MCF 10A (cell line): ENCODE measurements at places on chromosomes 7 and 10.

DNA sequence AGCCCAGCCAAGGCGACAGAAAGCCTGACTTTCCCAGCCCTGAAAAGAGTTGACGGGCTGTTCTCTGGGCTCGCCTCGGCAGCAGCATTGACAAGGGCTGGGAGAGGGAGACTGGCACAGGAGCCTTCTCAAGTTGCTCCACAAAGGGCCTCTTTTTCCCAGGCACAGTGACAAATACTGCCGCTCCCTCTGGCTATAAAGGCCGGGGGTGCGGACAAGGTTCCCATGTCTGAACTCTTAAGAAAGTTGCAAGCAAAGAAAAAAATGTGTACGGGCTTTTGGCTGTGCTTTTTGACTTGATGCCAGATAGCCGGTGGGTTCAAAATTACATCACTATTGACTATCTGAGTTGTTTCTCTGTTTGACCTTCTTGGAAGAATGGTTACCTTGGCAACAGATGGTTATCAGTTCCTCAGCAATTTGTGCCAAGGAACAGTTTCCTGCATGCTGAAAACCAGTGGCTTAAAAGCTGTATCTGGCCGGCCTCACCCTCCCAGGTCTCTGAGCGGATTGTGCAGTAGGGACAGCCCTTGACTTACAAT lies 115.9 kb upstream of the EEPD1 start:
- peak; percentile 97 for DNase-seq

- no peak for DNase-seq
Observed at GRCh38 chr10:63416376-63416775, 49.4 kb downstream of the JMJD1C start.

DNA sequence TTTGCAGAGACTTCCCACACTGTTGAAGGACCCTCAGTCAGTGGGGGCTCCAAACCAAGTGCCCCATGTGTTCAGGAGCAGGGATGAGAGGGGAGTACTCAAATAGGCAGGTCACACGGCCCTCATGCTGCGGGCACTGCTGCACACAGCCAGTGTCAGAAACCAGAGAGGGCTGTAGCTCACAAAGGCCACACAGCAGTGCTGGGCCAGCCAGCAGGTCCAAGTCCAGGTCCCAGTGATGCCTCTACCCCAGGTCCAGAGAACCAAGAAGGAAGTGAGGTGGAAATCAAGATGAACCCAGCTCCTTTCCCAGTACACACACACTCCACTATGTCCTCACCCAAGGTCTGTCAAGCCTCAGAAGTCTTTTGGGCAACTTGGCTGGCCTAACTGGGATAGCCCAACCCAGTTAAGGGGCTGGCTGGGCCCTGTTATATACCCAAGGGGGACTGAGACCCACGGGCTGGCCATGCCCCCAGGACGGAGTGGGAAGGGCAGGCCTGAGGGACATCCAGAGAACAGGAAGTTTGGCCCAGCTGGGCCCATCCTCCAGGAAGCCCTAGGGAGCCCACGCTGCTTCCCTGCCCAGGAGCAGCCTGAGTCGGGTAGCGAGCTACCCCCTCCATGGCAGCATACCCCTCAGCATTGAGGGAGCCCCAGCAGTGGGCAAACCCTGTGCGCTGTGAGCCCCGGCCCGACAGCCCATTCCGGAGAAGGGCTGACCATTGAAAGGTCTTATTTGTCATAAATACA lies 24.3 kb downstream of the GRID1 start:
- DNase-seq = no peak

- no peak for DNase-seq
Observed at GRCh38 chr10:122165484-122166276, 105.4 kb upstream of the BTBD16 start.

GRCh38 chr7:119283353-119283752 lies 989.6 kb upstream of the KCND2 start:
- no peak for DNase-seq

GRCh38 chr7:51256209-51256781 lies 60.3 kb downstream of the COBL start:
- no peak for DNase-seq

GRCh38 chr10:28984431-28984830 lies 304.4 kb upstream of the LYZL1 start:
- DNase-seq = peak; percentile 99

- DNase-seq = no peak
Observed at GRCh38 chr10:37865957-37866803, 8.8 kb upstream of the ZNF248 start.

GRCh38 chr10:11875494-11876281 lies 52.5 kb downstream of the PROSER2 start:
- peak; percentile 96 for DNase-seq

DNA sequence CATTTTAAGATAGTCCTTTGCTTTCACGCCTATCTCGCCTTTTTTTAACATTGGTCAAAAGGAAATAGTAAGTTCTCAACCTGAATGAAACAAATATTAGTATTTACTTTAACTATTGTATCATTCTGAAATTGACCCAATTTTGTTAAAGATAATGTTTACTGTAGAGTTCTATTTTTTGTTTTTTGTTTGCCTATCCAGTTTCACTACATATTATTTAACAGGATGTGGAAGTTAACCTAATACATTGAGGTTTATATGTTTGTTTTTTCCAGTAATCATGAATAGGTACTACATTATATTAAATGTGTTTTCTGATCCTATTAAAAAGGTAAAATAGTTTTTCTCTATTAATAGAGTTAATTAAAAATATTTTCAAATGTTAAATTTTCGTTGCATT lies 26.5 kb downstream of the ACSM6 start:
- no peak for DNase-seq

GRCh38 chr7:137882806-137883205 lies 36.0 kb upstream of the DGKI start:
- DNase-seq = peak; percentile 15

DNA sequence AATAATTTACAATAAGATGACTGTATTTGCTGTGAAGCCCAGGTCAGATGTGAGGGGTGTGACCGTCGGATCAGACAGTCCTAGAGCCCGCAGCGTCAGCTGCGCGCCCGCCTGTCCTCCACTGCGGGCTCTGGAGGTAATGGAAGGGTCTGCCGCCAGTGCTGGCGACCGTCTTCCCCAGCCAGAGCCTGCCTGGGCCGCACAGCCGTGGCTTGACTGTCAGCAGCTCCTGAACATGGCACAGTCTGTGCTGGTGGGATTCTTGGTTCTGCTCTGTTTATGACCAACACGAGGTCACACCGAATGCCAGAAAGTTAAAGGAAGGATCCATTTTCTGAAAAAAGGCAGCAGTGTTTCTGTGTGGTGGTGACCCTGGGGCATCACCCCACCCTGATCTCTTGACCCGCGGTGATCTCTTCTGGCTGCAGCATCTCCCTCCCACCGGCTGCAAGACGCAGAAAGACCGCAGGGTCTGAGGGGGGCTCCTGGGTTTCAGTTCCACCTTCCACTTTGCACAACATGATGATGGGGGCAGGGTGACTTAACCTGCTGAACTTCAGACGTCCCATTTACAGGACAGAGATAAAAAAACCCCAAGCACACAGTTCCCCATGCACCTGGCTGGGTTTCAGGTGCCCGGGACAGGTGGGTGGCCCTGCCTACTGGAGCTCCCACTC lies 103.7 kb downstream of the DNAJB6 start:
- DNase-seq = no peak

DNA sequence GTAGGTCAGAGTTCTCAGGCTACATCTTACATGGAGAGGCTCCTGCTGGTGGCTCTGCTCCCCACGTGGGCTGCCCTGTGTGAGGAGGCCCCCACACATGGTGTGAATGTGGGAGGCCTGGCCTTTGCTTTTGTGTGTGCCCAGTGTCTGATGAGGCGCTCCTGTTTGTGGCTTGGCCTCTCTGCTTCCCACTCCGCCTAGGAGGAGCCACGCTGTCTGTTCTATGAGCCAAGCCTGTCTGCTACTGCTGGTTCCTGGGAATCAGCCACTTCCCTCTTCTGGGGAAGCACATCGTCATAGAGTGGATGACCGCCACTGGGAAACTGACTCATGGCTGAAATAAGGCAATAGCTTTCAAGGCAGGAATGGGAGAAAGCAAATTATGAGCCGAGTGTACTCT lies 87.1 kb downstream of the CYP26A1 start:
- DNase-seq = peak; percentile 45

GRCh38 chr10:119190954-119191785 lies 12.6 kb upstream of the PRDX3 start:
- no peak for DNase-seq

- no peak for DNase-seq
Observed at GRCh38 chr7:100806276-100806675, 21.0 kb downstream of the EPHB4 start.

DNA sequence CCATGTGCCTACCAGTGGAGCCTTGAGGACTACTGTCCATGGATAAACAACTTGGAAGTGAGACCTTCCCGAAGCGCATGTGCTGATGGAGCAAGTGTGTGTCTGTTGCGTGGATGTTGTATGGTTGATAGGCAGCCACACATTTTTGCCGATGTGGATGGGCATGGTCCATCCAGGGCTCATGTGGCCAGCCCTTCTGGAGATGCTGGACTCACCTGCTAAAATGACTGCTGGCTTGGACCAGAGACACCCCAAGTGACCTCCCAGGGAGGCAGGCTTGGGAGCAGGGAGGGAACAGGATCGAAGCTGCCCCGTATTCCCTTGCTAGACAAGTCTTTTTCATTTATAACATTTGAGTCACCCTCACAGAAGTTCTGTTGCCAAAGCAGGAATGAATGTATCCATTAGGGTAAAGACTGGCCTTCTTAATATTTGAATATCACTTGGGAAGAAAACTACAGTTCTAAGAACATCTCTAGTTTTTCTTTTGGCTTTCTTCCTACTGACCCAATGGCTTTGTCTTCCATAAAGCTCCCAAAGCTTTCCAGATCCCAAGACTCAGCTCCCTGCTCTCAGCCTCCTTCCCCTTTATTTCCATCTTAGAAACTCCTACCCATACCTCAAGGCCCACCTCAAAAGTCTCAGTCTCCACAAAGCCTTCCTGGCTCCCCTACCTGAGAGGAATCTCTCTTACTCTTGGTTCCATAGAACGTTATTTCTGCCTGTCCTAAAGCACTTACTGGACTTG lies 3.0 kb downstream of the PTPRE start:
- no peak for DNase-seq

GRCh38 chr7:129824291-129825208 lies 128.2 kb downstream of the UBE2H start:
- DNase-seq = peak; percentile 67
